Adrenal gland (tissue), 19 donors: ENCODE measurements at places on chromosomes 6 and 20.

DNA sequence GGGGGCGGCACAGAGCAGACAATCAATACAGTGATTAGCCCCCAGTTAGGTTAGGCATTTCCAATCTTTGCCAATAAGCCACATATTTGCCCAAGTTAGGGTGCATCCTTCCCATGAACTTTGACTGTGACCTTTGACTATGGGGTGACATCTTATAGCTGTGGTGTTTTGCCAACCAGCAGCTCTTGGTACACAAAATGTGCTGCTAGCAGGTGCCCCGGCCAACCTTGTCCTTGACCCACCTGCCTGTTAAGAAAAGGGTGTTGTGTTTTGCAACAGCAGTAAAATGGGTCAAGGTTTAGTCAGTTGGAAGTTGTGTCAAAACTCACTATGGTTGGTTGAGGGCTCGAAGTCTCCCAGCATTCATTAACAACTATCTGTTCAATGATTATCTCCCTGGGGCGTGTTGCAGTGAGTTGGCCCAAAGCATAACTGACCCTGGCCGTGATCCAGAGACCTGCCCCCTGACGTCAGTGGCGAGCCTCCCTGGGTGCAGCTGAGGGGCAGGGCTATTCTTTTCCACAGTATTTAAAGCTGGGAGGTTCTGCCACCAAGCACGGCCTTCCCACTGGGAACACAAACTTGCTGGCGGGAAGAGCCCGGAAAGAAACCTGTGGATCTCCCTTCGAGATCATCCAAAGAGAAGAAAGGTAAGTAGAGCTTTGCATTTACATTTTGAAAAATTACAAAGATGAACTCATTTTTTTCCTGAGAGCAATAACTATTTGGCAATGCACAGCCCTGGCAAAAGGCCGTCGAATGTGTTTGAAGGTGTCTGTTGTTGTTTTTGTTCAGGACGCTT, at the start of gene PCK1:
Gene PCK1 (plus strand): TSS at position 557 of the 802 bp plus-strand sequence. CDS start 302 bp downstream, outside the sequence.
- peak; percentile 49 for DNase-seq

DNA sequence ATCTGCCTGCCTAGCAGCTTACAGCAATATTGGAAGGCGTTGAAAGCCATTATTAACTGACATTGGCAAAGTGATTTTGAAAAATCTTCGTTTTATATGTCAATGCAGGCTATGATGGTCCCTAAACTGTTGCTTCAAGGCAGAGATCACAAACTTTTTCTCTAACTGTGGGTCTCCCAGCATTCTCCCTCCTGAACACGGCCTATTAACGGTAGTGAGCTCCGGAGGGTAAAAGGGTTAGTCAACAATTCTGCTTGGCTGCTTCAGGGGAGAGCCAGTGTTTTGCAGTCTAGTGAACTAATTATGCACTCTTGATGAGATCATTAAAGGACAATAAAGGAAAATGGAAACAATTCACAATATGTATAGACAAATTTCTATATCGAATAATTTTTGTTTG, 261.8 kb upstream of the QKI start:
- DNase-seq: no peak

- no peak for DNase-seq
These were observed 68.4 kb upstream of the NOX3 start for GRCh38 chr6:155523821-155524651.

DNA sequence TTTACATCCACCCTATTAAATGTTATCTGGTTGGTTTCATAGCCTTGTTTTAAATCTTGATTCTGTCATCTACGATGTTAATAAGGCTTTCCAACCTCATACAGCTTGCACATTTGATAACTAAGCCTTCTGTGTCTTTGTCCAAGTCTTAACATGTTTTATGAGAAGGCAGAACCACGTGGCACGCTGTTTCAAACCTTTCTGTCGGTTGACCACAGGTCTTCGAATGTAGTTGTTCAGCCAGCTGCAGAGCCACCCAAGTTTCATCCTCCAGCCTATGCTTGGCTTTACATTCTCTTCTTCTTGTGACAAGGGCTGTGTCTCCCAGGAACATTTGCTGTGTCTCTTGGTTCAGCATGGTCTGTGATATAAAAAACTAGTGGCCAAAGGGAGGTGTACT, 15.7 kb upstream of the SGK2 start:
- DNase-seq: no peak

DNA sequence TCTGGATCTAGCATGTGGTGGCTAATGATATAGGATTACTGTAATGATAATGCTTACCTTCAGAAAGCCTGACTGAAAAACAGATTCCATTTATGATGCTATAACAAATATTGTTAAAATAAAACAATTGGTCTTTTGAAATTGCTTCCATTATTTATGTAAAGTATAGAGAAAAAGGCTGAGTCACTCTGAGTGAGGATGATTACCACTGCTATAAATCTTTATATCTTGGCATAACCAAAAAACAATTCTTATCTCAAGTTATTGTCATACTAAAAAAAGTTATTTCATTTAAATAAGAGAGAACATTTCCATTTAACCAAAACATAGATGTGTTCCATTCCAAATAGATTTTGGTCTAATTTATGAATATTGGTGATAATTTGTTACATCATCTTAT, 53.0 kb upstream of the DST start:
- no peak for DNase-seq
